ENCODE measurements at places on chromosomes 3 and 15.

GRCh38 chr3:57911593-57911992, 96.6 kb upstream of the FLNB start:
- DNase-seq: no peak

GRCh38 chr3:122200661-122201060, 17.2 kb downstream of the CASR start:
- no peak for DNase-seq

DNA sequence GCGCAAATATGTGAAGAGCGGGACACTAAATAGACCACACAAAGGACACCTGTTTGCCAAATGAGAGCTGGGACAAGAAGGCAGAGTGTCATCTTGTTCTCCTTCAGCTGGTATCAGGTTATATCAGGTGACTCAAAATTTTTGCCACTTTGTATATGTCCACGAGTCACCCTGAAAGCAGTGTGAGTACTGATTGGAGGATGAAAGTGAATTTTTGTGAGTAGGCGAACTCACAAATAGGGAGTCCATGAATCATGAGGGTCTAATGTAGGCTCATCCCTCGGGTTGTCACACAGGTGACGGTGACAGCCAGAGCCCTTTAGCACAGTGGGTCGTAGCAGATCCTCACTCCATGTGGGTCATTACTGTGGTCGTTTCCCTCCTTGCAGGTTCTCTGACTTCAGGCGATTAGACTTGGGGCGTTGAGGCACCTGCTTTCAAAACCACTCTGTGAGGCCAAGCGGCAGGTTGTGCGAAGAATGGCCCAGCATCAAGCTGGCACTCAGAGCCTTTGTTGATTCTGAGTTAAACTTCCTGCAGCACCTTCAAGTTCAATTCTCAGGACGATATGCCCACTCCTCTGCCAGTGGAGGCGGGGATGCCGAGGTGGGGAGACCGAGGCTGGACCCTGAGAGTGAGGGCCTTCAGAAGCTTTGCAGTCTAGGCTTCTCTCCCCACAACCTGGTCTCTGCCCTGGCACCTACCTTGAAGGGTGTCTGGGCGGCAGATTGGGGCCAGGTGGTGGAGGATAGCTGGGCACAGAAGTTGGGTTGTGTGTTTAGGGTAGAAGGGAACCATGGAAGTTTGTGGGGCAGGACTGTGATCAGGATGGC, 173.8 kb downstream of the SMAD6 start:
- DNase-seq: no peak

DNA sequence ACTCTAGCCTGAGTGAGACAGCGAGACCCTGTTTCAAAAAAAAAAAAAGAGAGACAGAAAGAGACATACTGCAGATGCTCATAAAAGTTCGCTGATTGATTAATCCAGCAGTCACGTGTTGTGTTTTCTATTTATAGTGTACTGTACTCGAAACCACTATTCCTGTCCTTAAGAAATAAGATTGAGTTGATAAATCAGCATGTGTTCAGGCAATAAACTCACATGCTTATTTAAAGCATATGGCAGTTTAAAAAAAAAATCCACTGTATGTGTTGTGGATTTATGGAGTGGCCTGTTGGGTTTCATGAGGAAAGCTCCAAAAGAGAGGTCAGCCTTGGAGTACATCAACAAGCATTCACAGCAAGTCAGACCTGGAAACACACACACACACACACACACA, 17.7 kb downstream of the RPL22L1 start:
- no peak for DNase-seq

DNA sequence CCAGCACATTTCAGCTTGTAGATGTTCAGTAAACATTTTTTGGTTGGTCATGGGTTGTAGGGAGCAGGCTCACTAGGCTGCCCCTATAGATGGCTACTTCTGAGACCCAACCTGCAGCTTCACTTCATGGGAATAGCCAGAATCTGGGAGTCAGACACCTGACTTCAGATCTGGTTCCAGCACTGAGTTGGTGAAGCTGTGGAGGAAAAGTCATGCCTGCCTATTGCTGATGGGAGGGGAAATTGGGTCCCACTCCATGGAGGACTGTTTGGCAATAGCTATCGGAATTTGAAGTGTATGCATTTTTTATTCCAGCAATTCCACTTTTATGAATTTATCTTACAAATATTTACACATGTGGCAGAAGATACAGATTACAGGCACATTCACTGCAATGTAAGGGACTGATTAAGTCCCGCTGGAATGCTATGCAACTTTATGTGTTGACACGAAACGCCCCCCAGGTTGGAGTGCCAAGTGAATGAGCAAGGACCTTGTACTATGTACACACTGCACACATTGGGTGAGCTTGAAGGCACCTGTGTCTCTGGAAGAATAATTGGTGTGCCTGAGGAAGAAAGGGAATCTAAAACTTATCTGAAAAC, 7.8 kb upstream of the CCR1 start:
- DNase-seq: no peak

- DNase-seq: no peak
Observed at GRCh38 chr15:68635141-68635540, 56.3 kb downstream of the CORO2B start.

DNA sequence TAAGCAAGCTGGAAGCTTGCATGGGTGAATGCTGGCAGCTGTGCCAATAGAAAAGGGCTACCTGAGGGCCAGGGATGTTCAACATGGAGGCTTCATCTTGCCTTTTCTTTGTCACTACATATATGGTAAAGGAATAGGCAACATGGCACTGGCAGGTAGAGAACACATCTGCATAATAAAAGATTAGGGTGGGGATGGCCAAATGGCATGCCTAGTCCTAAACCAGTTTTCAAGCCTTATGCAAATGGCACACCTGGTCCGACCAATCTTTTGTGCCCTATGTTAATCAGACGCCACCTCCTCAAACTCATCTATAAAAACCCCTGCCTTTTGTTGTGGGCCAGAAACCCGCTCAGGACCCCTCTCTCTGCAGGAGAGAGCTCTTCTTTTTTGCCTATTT, 216.8 kb upstream of the PROK2 start:
- DNase-seq: no peak

DNA sequence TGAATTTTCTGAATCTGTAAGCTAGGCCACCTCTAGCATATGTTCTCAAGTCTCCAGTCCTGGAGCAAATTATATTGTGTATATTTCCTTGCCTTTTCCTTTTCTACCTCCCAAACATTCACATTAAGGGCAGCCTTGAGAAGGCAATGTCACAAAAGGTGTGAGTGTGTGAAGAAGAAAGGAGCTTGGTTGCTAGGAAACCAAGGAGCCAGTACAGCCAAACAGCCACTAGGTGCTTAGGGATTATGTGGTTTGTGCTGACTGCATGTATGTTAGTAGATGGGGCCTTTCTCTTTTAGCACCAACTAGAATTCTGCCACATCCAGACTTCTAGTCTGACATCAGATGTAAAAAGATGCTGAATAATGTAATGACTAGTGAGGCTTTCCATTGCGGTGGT, 118.8 kb upstream of the DAZL start:
- DNase-seq: no peak

DNA sequence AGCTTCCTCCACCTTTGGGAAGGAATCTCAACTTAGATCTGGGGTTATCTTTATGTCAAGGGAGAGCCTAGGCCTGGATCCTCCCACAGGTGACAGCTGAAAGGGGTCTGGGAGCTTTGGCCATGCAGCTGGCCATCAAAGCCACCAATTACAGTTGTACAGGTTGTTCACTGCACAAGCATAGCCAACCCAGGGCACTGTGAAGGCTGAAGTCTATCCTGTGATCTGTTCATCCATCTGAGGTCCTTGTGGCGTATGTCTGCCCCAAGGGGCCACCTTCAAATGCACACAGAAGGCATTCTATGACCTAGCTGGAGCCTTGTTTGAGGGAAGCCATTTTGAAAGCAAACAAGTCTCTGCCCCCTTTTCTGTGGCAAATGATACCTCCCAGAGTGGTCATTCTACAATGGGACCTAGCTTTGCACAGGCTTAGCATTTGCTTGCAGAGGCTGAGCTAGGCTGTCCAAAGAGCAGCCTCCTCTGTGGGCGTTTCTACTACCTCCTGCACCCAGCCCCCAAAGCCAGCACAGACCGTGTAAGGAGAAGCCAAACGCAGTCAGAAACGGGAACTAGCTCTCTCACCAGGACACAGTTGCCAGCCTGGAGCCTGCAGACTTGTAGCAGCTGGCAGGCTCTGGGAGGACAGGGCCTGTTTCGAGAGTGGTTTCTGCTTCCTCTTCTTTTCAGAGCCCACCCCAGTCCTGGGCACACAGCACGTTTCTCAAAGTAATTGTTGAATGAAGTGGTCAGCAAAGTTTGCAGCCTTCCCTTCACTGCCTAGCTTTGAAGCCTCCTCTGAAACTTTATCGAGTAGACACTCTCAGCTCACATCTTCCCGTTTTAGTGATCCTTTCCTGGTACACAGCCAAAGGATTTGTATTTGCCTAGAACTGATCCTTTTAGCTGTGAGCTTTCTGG, 157.3 kb upstream of the SMAD3 start:
- DNase-seq: no peak

- DNase-seq: no peak
Observed at GRCh38 chr3:176611703-176612102, 585.6 kb downstream of the TBL1XR1 start.

GRCh38 chr3:123947482-123947881, 13.5 kb downstream of the CCDC14 start:
- DNase-seq: no peak

DNA sequence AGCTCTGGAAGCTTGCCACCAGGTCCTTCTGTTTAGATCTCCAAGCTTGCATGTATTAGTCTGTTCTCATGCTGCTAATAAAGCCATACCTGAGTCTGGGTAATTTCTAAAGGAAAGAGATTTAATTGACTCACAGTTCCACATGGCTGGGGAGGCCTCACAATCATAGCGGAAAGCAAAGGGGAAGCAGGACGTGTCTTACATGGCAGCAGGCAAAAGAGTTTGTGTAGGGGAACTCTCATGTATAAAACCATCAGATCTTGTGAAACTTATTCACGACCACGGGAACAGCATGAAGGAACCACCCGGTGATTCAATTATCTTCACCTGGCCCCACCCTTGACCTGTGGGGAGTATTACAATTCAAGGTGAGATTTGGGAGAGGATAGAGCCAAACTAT, 147.0 kb upstream of the PROK2 start:
- no peak for DNase-seq
